Activated naive CD4-positive, alpha-beta T cell treated with anti-CD3 and anti-CD28 coated beads, Interleukin-2, amount 50 U/mL, for 72 hours (primary cell): ENCODE measurements at places on chromosomes 2 and 18.

GRCh38 chr18:80170395-80171053 lies 61.5 kb downstream of the ADNP2 start:
- no peak for DNase-seq

DNA sequence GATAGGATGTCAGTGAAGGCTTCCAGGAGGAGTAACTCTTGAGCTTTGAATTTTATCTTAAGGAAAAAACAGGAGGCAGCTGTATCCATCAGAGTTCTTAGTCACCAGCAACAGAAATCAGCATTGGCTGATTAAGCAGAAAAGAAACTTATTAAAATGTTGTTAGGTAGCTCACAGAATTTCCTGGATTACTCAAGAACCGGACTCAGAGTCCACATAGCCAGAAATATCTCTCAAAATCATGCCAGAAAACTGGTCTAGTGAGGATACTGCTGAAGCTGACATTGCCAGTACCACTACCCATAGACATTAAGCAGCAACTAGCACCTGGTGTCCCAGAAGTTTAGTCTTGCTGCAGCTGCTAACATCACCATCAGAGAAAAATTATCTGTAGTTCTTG lies 10.1 kb upstream of the AFTPH start:
- no peak for DNase-seq

GRCh38 chr18:10723496-10723895 lies 197.7 kb downstream of the NAPG start:
- no peak for DNase-seq

- no peak for DNase-seq
These were observed 42.8 kb downstream of the KLHL14 start for GRCh38 chr18:32730068-32730467.

DNA sequence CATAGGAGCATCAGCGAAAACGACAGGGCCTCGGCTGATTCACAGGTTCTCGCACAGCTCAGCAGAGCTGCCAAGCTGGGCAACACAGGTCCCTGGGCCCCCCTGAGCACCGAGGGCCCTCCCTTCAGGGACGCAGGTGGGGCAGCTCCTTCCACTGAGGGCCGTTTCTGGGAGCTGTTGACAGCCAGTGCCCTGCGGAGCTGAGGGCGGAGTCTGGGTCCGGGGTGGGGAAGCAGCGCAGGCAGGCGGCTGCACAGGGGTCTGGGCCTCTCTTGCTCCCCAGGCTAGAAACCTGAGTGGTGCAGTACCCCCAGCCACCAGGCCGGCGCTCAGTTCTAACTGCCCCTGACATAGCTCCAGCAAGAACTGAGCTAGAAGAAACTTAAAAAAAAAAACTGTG lies 65.7 kb downstream of the PXDN start:
- DNase-seq, result no peak

- DNase-seq, result no peak
These were observed 21.0 kb upstream of the ARMC9 start for GRCh38 chr2:231177156-231178025.
